Bone marrow (tissue), 2 donors: ENCODE measurements at places on chromosomes 2 and 18.

DNA sequence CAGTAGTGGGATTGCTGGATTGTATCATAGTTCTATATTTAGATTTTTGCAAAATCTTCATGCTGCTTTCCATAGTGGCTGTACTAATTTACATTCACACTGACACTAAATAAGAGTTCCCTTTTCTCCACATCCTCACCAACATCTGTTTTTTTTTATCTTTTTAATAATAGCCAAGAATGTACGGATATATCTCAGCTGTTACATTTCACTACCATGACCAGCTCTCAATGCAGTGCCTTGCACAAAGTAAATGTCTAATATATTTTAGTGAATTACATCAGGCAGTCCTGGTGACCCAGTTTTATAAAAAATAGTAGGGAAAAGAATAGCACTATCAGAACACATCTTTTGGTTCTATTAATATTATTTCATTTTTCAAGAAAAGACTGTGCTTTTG is 161.8 kb downstream of the LNPK start:
- DNase-seq, result no peak

- no peak for DNase-seq
Measured at GRCh38 chr2:241314226-241315092, 1.0 kb downstream of the HDLBP start.

GRCh38 chr2:138767101-138767500 is 13.1 kb downstream of the NXPH2 start:
- DNase-seq, result no peak

DNA sequence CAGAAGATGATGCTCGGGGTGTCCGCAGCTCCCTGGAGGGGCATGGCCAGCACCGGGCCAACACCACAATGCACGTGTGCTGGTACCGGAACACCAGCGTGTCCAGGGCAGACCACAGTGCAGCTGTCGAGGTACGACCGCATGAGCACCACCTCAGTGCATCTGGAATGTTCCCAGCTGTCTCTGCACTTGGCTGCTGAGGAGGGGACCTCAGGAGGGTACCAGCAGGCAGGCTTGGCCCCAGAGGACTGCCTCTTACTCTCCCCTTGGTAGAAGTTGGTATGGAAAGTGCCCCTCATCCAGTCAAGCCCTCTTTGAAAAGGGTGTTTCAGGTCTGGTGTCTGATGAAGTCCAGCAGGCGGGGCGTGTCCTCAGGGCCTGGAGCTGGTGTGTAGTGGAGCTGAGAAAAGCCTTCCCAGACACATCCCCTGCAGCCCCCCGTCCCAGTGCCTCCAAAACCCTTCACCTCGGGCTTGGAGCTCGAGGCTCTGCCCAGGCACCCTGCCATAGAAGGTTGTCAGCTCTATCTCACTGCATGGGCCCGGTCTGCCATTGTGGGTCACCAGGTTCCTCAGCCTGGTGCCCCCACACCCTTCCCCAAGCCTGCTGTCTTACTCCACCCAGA is 16.7 kb downstream of the STK25 start:
- no peak for DNase-seq

- no peak for DNase-seq
Measured at GRCh38 chr2:237501892-237502513, 15.0 kb downstream of the MLPH start.

GRCh38 chr2:108215794-108216211 is 24.0 kb upstream of the SULT1C3 start:
- DNase-seq, result no peak

DNA sequence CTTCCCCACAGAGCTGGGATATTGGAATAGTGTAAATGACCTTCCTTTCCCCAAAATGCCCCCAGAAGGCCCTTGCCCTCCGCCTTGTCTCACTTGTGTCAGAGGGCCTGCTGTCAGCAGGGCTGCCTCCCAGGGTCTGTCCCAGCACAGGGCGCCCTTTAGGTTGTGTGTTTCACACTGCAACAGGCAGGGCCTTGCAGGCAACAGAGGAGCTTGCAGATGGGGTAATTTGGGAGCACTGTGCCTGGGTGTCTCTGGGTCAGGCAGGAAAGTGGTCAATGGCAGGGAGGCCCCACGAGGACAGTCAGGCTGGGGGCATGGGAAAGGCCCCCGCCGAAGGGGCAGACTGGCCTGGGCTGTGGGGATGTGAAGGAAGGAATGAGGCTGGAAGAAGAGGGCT is 130.7 kb downstream of the ASB1 start:
- no peak for DNase-seq

- DNase-seq, result no peak
Measured at GRCh38 chr18:80103231-80103630, 5.8 kb upstream of the ADNP2 start.

GRCh38 chr2:74010087-74010541 is 25.4 kb downstream of the TET3 start:
- DNase-seq, result no peak
